ENCODE measurements at places on chromosomes 4 and X. TPM values are rescaled to one million over a fixed set of nuclear protein-coding genes. Genes with fewer than 3 reads are reported as not detected.

The NEIL3 gene
- 0.35 TPM for total RNA-seq

The CLNK gene
- total RNA-seq: 0.58 TPM

The UNC5C gene
- total RNA-seq: not detected

The CDKN2AIP gene
- 21.8 TPM for total RNA-seq

The TRIM60 gene
- total RNA-seq: not detected

The EVC2 gene
- 0.69 TPM for total RNA-seq

DNA sequence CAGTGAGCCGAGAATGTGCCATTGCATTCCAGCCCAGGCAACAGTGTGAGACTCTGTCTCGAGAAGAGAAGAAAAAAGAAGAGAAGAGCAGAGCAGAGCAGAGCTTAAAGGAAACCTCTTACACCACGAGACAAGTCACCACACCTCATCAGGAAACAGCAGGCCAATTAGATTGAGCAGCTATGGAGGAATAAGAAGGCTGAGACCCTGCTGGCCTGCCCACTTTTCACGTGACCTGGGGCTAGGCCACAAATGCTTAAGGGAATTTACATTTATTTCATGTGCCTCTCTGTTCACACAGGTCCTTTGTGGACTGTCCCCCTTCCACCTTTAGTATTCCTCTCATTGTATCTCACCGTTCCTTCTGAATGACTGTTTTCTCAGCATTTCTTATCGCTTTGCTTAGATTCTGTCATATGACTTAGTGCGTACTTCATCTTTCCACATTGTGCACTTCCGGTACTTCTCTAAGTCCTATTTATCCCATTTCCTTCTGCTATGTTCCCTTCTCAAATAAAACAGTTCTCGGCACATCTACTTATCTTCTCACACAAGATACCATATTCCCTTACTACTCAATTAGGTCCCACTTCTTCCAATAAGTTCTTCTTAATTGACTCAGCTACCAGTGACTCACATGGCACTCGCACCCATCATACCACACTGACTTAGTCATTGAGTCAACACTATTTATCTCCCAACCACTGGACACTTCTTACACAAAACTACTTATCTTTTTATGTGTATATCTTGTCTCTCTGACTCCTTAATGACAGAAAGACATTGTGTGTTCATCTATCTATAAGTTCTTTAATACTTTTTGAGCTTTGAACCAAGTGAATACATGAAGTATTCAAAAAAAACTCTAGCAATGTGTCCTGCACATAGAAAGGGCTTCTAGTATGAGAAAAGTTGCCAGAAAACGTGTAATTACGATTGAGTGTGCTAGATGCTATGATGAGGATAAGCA is 11.0 kb downstream of the CUL4B start:
- H3K27ac ChIP-seq: no peak overlapping the region
- H3K27me3 ChIP-seq: no peaks in the 10 kb centered on the region
- no peak for DNase-seq

- no peaks in the 10 kb centered on the region for H3K36me3 ChIP-seq
- no peaks in the 10 kb centered on the region for H3K4me1 ChIP-seq
- no peak overlapping the region for H3K4me3 ChIP-seq
Observed at GRCh38 chrX:12489341-12489740, 301.9 kb upstream of the PRPS2 start.

GRCh38 chr4:153439831-153440230 is 26.3 kb upstream of the TMEM131L start:
- no peaks in the 10 kb centered on the region for H3K27me3 ChIP-seq
- peak overlapping the region; percentile 83 for H3K4me3 ChIP-seq
- H3K27ac ChIP-seq: peak overlapping the region; percentile 92
- H3K4me1 ChIP-seq: peaks cover 63% of the 10 kb centered on the region

GRCh38 chr4:41297832-41298231 is 41.1 kb downstream of the UCHL1 start:
- no peak overlapping the region for H3K27ac ChIP-seq
- no peaks in the 10 kb centered on the region for H3K36me3 ChIP-seq
- H3K4me1 ChIP-seq: no peaks in the 10 kb centered on the region
- H3K4me3 ChIP-seq: no peak overlapping the region

DNA sequence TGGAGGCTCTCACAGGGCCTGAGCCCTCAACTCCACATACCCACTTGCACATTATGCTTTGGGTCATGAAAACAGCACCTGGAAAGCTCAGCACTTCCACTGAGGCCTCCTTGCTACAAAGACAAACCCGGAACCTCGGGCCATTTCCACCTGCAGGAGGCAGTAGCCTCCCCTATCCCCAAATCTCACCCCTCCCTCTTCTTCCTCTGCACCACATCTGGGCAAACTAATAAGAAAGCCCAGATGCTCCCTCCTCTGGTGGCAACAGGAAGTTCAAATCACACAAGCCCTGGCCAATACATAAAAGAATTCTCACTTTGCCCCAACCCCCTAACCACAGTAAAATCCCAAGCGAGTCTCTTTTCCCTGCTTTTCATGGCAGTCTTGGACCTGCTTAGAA is 136.4 kb downstream of the MAPK10 start:
- H3K4me3 ChIP-seq: no peak overlapping the region
- no peaks in the 10 kb centered on the region for H3K4me1 ChIP-seq
- no peak overlapping the region for H3K27ac ChIP-seq
- no peaks in the 10 kb centered on the region for H3K27me3 ChIP-seq
